ENCODE measurements at places on chromosomes 6 and 20.

GRCh38 chr20:14344746-14345145, 7.3 kb upstream of the FLRT3 start:
- DNase-seq: no peak
- no peaks in the 10 kb centered on the region for H3K36me3 ChIP-seq

DNA sequence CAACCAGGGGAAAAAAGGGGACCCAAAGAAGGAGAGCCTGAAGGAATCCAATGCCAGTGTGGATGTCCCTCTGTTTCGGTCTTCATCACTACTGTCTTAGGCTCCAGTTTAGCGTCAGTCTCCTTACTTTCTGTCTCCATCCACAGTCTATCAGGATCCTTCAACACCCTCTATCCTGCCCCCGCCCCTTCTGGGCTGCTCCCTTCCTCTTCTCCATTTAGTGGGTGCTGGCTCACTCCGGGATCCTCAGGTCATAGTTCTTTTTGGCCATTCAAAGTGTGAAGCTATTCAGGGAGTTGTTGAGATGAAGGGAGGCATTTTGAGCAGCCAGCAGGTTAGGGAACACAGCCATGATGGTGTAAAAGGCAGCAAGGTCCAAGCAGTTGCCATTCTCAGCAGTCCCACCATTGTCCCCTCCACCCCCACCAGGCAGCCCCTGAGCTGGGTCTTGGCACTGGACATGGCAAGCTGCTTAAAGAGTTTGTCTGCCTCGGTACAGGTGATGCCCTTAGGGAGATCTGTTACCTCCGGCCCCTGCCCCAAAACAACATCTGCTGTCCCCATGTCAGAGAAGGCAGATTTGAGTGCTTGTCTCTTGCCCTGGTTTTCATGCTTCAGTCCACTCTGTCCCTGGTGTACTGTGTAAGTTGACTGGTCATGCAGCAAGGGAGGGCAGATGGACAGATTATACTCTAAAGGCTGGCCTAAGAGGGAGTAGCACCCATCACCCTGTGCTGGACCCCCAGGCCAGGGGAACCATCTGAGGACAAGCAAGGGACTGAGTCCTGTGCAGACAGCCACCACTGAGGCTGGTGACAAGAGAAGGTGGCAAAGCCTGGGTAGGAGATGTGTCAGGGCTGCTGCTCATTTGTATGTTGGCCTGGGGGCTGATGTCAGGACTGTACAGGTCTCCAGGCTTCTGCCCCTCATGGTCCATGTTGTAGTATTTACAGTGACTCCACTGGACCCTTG, 842.0 kb downstream of the HACE1 start:
- no peak for DNase-seq
- H3K27me3 ChIP-seq: no peaks in the 10 kb centered on the region
- no peaks in the 10 kb centered on the region for H3K36me3 ChIP-seq
- H3K4me1 ChIP-seq: peaks cover 8% of the 10 kb centered on the region
- no peak overlapping the region for H3K27ac ChIP-seq
- H3K4me3 ChIP-seq: no peak overlapping the region

DNA sequence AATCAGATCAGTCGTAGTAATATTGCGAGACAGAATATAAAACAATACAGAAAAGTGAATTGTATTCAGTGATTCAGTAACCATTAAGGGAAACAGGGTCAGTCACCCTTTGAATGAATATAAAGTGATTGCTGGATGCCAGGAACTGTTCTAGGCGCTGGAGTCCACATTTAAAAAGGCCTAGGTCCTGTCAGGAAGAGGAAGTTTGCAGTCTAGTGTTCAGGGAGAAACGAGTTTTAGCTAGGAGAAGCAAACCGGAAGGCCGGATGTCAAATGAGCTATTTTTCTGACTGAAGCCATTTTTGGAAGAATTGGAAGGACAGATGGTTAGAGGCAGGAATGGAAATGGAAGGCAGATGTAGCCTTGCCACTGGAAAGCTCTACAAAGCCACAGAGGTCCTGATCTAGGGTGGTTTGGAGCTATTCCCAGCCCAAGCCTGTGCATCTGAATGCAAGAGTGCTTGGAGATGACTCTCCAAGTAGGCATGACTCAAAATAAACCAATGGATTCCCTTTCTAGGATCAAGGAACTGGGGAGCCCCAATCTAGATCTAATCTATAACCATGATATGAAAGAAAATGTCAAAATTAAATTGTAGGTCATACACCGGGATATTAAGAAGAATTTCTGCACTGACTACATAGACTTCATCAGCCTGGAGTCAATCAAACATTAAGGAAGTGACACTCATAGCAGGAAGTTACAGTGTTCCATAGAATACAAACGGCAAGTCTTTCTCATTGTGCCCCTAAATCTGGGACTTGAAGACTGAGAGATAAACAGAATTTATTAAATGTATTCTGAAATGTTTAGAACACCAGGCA, 36.8 kb upstream of the CDKAL1 start:
- no peak overlapping the region for H3K4me3 ChIP-seq
- DNase-seq: no peak
- H3K27ac ChIP-seq: peak overlapping the region; percentile 53
- no peaks in the 10 kb centered on the region for H3K27me3 ChIP-seq

- H3K4me3 ChIP-seq: no peak overlapping the region
- no peaks in the 10 kb centered on the region for H3K4me1 ChIP-seq
- H3K36me3 ChIP-seq: peaks cover 4% of the 10 kb centered on the region
- no peaks in the 10 kb centered on the region for H3K27me3 ChIP-seq
- DNase-seq: no peak
- H3K27ac ChIP-seq: no peak overlapping the region
Observed at GRCh38 chr6:130494729-130495128, 128.9 kb downstream of the TMEM200A start.

DNA sequence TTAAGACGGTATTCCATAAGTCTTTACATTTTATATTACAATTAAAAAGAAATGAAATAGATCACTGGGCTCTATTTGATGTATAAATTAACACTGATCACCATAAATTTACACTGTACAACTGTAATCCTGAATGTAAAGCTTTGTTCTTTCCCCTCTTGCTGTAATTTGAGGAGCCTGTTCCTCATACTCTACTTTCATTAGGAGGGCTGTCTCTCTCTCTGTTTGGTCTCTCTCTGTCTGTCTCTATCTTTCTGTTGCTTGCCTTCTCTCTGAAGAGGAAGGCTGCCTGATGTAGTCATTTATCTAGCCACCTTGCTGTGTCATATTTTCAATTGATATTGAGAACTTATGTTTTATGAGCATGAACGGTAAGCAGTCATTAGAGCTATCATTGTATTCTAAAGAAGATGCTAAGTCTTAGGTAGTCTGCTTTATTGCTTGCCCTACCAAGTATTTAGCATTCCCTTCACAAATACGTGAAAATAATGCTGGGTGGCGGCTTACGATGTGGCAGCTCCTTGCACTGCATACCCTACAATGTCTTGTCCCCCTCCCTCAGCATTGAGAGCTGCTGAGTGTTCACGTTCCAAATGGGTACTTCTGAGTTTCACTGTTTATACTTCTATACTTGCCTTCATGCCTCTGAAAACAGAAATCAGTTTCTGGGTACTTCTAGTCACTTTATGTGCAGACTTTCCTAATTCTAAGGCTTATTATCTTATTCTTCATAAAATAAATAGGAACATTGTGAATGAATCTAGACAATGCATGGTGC, 205.5 kb downstream of the NKAIN2 start:
- H3K27ac ChIP-seq: no peak overlapping the region
- DNase-seq: no peak
- H3K27me3 ChIP-seq: no peaks in the 10 kb centered on the region

GRCh38 chr6:6556738-6557503, 31.6 kb upstream of the LY86 start:
- peaks cover 28% of the 10 kb centered on the region for H3K27me3 ChIP-seq
- H3K4me1 ChIP-seq: no peaks in the 10 kb centered on the region

DNA sequence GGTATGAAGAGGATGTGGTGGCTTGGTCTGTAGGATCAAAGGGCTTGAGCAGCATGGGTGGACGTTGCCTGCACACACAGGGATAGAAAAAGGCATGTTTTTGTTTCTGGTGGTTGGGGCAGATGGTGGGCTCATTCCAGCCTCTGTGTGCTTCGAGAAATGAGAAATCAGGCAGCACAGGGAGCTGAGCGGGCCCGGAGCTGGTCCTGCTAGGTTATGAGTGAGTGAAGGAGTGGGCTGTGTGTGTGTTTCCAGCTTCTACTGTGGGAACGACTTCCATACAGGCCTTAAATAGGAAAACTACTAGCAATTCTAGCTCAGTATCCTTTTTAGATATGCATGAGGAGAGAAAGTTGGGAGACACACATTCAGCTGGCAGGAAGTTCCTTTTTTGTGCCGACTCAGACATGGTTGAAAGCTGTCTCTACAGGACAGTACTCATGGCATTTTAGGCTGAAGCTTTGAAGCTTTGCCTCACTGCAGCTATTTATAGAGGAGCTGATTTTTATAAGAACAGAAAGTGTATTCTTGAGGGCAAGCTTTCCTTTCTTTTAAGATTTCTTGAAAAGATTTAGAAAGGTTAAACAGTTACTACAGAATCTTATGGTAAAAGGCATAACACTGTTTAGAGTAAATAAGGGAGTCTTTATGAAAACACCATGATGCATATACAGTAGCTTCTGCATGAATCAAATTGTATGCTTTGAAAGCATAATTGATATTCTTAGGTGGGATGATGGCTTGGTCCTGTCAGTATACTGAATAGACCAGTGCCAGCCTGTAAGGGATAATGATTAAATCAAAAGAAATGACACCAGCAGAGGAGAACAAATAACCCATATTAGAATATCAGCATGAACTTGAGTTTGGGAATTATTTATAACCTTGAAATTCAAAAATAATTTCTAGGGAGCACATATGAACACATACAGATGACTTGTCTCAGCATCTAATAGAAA, 104.0 kb upstream of the MAN1A1 start:
- H3K27me3 ChIP-seq: peaks cover under 1% of the 10 kb centered on the region
- H3K27ac ChIP-seq: peak overlapping the region; percentile 92
- no peak for DNase-seq
- no peak overlapping the region for H3K4me3 ChIP-seq

- no peak overlapping the region for H3K27ac ChIP-seq
- H3K4me1 ChIP-seq: peaks cover 9% of the 10 kb centered on the region
- H3K36me3 ChIP-seq: no peaks in the 10 kb centered on the region
- no peaks in the 10 kb centered on the region for H3K27me3 ChIP-seq
Observed at GRCh38 chr20:4661191-4661590, 60.5 kb upstream of the PRND start.

DNA sequence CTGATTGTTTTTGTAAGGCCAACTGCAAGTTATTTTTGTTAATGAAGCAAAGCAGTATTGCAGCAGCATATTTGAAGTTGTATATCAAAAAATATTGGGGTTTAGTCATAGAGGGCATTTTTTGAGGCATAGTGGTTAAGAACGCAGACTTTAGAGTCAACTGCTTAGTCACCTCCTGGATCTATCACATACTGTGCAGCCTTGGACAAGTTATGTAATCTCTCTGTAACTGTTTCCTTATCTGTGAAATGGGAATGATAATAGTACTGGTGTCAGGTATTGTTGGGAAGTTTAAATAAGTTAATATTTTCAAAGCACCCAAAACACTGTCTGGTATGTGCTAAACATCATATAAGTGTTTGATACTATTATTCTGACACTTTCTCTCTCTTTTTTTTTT, 27.2 kb upstream of the EFHC1 start:
- no peaks in the 10 kb centered on the region for H3K36me3 ChIP-seq
- H3K4me1 ChIP-seq: no peaks in the 10 kb centered on the region
- DNase-seq: no peak

DNA sequence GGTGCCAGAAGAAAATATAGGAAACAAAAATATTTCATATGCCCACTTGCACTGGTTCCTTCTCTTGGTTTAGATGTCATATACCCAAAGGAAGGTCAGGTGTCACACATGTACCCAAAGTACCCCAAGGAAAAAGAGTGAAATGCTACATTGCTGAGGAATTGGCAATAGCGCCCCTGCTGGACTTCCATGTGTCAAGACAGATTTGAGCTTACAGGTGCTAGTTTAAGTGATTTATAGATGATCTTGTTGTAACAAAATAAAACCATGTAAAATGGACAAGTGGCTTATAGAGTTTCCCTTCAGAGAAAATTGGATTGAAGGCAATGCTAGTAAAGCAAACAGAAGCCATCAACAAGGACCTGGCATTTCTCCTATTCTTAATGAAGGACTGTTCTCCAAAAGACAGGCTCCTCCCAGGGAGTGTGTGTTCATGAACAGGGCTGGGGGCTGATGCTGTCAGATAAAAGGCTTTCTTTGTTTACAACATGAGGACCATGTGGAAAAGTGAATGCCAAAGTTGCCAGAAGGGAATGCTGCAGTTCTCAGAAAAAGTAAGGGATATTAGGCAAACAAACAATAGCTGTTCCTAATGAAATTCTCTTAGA, 64.3 kb upstream of the PAK5 start:
- H3K4me1 ChIP-seq: peaks cover 6% of the 10 kb centered on the region
- DNase-seq: peak; percentile 18
- H3K27me3 ChIP-seq: peaks cover 16% of the 10 kb centered on the region

DNA sequence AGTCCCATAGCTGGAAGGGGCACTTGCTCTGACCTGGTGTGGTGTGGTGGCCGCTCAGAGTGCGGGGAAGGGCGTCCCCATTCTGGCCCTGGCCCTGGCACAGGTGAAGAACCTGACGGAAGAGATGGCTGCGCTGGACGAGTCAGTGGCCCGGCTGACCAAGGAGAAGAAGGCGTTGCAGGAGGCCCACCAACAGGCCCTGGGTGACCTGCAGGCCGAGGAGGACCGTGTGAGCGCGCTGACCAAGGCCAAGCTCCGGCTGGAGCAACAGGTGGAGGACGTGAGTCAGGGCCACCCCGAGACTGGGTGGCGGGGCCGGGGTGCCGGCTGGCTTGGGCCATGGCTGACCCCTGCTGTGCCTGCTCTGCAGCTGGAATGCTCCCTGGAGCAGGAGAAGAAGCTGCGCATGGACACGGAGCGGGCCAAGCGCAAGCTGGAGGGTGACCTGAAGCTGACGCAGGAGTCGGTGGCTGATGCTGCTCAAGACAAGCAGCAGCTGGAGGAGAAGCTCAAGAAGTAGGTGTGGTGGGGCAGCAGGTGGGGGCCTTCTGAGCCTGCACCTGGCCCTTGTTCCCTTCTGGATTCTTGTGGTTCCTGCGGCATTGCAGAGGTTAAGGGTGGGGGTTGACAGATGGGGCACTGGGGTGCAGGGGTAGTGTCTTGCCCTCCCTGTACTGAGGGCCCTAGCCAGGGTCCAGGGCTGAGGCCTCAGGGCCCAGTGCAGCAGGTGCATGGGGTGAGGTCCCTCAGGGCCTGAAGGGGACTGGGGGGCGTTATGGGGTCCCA, 40.8 kb downstream of the MYH7B start:
- no peaks in the 10 kb centered on the region for H3K4me1 ChIP-seq
- no peak for DNase-seq
- peaks cover 13% of the 10 kb centered on the region for H3K36me3 ChIP-seq
- H3K27me3 ChIP-seq: peaks cover 5% of the 10 kb centered on the region
- H3K27ac ChIP-seq: no peak overlapping the region
- peak overlapping the region; percentile 36 for H3K4me3 ChIP-seq
